Liver (tissue), 10 donors: ENCODE measurements at places on chromosomes 1 and 21.

GRCh38 chr1:44315521-44315920, 39.5 kb downstream of the ERI3 start:
- no peak for DNase-seq

GRCh38 chr1:162398999-162399580, 12.8 kb downstream of the SH2D1B start:
- DNase-seq = no peak

DNA sequence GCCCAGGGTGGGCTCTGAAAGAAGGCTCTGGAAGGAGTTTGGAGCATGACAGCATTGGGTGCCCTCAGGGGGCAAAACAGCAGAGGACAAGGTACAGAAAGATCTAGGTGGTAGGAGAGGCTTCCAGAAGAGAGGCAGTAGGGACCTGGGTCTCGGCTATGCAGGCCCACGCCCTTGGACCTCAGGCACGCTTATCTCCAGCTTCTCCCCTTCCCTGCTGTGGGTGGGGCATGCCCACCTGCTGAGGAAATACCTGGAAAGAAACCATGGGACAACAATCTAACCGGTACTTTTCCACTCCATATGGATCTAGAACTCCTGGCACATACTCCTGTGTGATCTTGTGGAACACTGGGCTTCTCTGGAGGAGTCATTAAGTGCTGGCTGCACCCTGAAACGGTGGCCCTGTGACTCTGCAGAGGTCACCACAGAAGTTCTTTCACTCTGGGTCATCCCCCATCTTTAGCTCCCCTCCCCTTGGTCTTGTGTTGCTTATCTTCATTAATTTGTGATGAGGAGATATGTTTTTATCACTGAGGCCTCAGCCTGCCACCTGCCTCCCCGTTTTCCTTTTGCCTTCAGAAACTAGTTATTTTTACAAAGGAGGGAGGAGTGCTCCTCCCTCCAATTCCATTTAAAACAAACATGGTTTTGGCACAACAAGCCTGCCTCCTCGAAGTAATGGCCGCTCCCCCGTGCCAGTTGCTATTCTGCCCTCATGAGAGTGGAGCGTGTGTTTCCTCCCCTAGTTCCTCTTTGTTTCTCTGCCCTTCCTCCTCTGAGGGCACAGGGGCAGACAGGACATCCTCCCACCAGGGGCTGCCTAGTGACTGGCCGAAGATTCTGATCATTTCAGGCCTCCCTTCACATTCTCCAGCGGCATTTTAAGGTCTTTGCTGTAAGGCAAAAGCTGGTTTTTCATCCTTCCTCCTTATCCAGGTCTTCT, 78.0 kb upstream of the ATP5PO start:
- no peak for DNase-seq

GRCh38 chr1:47371016-47371517, 37.5 kb downstream of the CMPK1 start:
- no peak for DNase-seq

DNA sequence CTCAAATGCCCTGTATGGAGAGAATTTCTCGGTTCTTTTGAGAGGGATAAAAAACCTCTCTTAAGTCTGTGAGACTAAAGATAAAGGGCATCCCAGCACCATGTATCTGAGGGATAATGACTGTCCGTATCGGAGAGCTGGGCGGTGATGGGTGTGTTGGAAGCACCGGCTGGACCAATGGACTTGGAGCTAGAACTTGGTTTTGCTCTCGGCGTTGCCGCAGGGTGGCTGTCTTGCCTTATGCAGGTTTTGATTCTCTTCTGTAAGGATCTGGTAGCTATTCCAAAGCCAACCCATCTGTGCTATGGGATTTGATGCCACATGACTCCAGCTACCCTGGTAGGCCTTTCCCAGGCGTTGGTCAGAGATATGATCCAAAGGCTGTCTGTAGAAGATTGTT, 348.8 kb downstream of the KIF26B start:
- DNase-seq = no peak

GRCh38 chr1:17420391-17420918, 19.0 kb downstream of the RCC2 start:
- no peak for DNase-seq

- DNase-seq = no peak
Measured at GRCh38 chr1:114189398-114189797, 35.7 kb upstream of the SYT6 start.

DNA sequence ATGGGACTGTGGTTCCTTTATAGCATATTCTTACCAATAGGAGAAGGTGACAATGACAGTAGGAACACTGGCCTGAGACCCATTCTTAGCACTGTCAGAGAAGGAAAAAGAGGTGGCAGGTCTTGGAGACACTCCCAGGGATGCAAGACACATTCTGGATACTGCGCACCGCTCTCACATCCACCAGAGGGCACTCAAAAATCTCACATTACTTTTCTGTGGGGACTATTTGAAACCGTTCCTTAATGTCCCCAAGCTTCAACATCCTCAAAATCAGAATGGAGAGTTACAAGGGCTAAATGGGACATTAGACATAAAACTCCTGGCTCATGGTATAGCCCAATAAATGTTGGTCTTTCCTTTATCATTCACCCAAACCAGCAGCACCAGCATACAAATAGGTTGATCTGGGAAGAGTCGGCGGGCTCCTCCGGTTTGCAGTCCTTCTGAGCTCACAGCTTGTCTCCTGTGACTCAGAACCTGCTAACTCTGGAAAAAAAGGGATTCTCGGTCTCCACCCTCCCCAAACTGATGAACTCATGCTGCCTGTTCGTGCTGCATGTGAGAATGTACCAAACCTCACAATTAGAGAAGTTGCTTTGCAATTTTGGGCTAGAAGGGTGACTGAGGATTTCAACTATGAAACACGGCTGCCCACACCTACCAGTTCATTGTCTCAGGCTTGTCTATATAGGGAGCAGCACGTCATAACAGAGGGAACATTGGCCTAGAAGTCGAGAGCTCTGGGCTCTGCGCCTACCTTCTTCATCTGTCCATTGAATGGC, 40.2 kb downstream of the IL12RB2 start:
- DNase-seq = peak; percentile 43

DNA sequence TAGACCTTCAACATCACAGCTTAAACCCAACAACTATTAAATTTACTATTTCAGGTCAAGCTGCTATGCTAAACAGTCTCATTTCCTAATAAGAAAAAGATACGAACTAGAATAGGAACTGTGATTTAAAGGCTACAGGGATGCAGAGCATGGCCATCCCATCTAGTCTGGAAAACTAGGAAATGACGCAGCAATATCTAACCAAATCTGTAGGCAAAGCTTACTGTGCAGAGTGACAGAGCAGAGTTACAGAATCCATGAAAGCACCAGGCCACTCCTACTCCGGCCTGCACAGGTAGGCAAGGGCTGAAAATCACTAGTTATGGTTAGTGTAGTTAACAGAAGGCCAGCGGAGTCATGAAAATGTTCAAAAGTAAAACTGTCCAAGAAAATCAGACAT, 2.1 kb downstream of the HLCS start:
- no peak for DNase-seq

- no peak for DNase-seq
Measured at GRCh38 chr1:245263529-245264095, 108.8 kb downstream of the KIF26B start.

DNA sequence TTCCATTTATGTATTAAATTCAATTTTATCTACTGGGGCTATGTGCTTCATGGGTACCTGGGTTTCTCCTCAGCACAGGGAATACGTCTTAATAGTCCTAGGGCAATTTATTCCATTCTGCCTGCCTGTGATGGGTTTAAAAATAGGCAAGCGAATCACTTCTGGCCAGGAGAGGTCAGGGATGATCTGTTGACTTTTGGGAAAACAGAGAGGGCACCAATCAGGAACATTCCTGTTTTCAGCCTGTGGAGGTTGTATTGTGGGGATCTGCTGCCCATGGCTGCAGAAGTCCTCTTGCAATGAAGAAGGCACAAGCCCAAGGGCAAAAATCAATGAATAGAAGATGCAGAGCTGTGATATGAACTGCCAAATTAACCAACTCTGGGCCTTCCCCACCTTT, 303.1 kb downstream of the CTH start:
- no peak for DNase-seq

DNA sequence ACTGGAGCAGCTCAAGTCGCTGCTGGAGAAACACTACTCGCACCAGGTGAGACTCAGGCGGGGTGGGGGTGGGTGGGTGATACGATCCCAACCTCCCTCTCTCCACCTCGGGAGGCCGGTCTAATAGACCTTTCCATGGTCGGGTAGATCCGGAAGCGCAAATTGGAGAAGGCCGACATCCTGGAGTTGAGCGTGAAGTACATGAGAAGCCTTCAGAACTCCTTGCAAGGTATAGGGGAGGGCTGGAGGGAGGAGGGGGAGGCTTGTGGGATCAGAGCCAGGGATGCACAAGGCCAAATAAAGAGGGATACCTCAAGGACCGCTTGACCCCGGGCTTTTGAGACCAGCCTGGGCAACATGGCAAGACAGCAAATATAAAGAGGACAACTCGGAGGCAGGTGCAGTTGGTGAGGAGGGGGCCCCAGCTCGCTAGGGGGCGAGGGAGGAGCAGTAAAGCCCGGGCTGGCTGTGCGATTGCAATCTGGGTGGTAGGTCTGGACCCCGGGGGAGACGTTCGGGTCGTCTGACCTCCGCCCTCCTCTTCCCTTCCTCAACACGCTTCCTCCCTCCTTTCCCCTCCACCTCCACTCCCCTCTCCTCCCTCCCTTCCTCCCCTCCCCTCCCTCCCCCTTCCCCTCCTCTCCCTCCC, 546 bp downstream of the HES3 start:
- no peak for DNase-seq

GRCh38 chr1:4408380-4408779, 246.0 kb upstream of the AJAP1 start:
- DNase-seq = no peak

DNA sequence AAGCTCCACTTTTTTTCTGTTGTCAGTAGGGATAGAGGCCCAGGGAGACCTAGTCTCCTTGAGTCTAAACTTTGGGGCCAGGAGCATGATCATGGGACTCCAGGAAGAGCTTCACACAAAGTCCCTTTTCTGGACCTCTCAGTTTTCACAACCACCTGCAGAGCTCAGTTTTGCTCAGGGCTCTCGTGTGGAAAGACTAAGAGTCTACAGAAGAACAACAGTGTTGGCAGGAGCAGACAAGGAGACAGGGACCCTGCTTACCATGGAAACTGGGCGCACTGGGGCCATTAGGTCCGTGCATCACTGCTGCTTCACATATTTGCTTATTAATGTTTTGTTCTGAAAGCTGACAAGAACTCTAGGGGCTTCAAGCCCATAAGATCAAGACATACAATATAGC, 63.9 kb upstream of the HSD17B7 start:
- no peak for DNase-seq

DNA sequence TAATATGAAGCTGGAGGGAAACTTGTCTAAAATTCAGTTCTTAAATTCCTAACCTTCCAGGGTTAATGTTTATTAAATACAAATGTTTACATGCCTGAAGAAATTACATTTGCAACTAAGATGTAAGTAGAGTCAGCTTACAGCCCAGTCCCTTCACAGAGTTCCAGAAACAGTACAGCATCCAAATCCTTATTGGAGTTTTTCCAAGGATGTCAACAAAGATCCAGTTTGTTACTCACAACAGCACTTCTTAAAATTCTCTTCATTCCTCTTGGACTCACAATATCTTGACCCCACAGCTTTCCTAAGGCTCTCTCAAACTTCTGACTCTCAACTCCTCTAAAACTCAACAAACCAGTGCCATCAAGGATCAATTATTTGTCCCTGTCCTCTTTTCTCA, 50.1 kb upstream of the RWDD3 start:
- no peak for DNase-seq

DNA sequence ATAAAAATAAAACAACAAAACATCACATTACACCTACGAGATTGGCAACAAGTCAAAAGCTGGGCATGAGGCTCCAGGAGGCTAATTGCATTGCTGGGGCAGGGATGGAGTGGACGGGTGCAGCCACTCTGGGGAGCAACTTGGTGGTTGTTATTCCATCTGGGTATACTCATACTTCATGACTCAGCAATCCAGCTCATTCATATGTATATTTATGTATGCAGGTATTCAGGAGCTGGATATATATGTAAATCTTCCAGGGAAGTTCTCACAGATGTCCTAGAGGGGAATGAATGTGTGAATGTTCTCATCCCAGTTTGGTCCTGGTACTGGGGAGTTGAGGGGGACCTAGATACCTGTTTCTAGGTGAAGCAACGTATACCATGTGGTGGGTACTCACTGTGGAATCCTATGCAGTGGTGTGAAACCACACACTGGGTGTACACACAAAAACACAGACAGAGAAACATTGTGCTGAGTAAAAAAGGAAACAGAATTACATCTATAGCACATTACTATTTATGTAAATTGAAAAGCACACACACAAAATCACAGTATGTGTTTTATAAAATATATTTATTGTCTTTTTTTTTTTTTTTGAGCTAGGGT, 79.7 kb upstream of the RAB4A start:
- DNase-seq = no peak

GRCh38 chr1:12597792-12598191, 20.2 kb downstream of the DHRS3 start:
- no peak for DNase-seq

DNA sequence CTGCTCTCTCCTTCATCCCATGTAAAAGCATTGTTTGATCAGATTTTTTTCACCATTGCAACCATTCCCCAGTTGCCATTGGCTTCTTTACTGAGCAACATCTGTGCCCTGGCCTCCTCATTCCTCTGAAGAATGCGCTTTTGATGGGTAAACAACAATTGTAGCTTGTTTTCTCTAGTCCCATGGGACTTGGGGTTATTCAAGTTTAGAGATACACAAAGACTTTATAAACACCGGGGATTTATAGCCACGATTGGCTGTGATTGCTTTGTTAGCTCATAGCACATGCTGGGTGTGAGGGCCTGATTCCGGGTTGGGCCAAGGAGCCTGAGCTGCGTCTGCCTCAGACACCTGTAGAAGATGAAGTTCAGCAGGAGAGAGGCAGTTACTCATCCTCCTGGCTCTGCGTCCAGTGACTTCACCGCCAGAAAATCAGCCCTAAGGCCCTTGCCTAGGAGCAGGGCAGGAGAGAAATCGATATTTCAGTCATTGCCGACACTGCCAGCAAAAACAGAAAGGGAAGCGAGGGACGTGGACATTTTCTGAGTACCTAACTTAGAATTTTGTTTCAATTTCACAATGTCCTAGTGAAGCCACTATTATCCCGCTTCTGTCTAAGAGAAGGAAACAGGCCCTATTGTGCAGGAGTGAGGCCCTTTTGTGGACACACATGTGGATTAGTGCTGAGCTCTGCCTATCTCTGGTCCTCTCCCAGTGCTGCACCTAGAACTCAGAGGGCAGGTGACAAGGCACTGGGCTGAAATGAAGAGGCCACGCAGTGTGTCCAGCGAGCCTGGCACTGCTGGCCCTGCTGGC, 159.8 kb upstream of the USP24 start:
- no peak for DNase-seq
